ENCODE measurements at places on chromosomes 6 and 20. TPM values are rescaled to one million over a fixed set of nuclear protein-coding genes. Genes with fewer than 3 reads are reported as not detected.

DNA sequence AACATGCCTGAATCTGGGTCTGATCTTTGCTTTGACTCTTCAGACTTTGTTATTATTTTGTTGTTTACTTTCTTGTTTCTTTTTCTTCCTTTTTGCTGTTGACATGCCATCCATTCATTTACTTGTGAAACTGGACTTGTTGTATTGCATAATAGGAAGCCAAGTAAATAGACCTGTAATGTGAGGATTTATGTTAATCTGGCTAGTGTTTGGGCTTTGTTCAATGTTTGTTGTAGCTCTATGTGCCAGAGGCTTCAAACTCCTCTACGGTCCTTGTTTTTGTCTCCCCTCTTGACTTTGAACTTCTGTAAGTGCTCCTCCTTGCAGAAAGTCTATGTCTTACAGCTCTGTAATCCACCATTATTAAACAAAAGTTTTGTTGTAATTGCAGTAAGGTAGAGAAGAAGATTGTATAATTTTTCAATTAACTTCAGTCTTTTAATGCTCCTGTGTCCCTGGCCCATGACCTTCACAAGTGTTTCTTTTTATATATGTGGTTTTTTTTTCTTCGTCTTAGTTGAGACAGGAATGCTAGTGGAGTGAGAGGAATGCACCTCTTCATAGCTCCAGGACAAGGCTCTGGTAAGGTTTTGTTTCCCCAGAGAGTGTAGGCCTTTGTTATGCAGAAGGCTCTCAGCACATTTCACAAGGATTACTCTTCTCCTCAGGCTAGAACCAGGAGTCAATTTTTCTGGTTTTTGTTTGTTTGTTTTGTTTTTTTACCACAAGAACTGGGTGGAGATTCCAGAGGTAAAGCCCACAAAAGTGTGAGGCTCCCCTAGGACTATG, 1061.8 kb upstream of the CITED2 start:
- DNase-seq = no peak

- no peak for DNase-seq
These were observed 63.4 kb downstream of the RNF182 start for GRCh38 chr6:13988049-13988738.

The UQCC2 gene
- 24.0 TPM for total RNA-seq

The GPX5 gene
- not detected for total RNA-seq

Data from aorta (tissue), 5 donors.